ENCODE measurements at places on chromosomes 16 and 17.

- DNase-seq: no peak
These were observed 45.3 kb upstream of the JPH3 start for GRCh38 chr16:87556941-87557459.

GRCh38 chr17:40458851-40459482, 15.7 kb downstream of the IGFBP4 start:
- no peak for DNase-seq

GRCh38 chr17:14061666-14062560, 7.4 kb upstream of the COX10 start:
- no peak for DNase-seq

DNA sequence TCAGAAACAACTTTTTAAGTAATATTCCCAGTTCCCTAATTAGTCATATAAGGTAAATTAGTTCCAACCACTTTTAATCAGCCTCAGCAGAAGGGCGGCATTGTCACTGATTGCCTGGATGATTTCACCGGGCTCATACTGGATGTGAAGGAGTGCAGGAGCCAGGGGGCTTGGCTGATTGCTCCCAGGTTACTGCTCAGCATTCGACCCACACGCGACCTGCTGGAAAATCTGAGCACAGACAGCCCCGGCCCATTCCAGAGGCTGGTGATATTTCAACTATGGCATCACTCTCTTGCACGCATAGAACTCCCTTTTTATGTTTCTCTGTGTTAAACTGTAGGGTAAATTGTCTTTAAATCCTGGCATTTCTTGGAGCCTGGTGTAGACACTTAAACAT, 34.2 kb downstream of the CPPED1 start:
- DNase-seq: no peak

DNA sequence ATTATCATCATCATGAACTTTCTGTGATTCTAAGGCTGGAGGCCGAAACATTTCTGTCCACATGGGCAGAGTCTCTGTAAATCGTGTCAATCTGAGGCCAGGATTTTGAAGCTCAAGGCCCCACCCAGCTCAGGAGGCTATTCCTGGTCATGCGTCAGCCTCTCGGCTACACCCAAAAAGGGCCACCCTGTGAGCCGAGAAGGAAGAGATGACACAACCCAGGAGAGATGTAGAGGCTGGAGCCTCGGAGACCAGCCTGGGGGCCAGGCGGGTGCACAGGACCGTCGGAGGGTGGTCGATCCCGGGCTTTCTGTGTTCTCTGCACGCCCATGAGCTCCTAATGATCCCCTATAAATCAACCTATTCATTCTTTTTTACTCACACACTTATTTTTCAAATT, 1.1 kb upstream of the CACNG1 start:
- no peak for DNase-seq

Data from COLO829 (cell line).